Epithelial cell of prostate (primary cell): ENCODE measurements at places on chromosomes 5 and 9.

GRCh38 chr5:173913686-173914321, 25.7 kb downstream of the CPEB4 start:
- DNase-seq: no peak

DNA sequence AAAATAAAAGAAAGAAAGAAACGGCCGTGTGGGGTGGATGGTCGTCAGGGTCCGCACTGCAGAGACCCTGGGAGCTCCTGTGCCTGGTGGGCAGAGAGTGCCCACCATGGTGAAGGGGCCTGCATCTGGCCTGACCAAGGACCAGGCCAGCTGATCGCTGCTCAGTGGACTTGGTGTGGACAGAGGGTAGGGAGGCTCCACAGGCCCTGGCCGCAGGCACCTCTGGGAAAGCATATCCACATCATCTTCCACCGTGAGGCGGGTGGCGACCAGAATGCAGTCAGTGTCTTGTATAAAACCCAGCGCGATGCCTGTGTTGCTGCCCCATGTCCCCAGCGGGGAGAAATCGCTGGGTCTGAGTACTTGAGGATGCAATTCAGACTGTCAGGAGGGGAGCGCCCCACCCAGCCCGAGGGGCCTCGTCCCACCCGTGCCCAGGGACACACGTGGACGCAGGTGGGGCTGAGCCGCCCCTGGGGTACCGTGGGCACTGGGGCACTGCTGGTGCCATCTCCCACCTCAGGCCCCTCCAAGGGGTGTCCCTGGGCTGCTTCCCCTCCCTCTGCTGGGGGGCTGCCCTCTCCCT, 27.8 kb upstream of the SLC6A19 start:
- no peak for DNase-seq

- no peak for DNase-seq
These were observed at the start of gene PRR16 for GRCh38 chr5:120463991-120464626. Gene PRR16, plus strand, starts transcription at chr5:120464300.

- DNase-seq: no peak
These were observed 9.7 kb downstream of the RICTOR start for GRCh38 chr5:39064450-39064849.

GRCh38 chr9:30584559-30584958, 1799.9 kb upstream of the ACO1 start:
- no peak for DNase-seq
